ENCODE measurements at places on chromosomes 5 and 9.

- DNase-seq = peak; percentile 91
Measured at GRCh38 chr5:74173241-74173640, 467.3 kb downstream of the ENC1 start.

DNA sequence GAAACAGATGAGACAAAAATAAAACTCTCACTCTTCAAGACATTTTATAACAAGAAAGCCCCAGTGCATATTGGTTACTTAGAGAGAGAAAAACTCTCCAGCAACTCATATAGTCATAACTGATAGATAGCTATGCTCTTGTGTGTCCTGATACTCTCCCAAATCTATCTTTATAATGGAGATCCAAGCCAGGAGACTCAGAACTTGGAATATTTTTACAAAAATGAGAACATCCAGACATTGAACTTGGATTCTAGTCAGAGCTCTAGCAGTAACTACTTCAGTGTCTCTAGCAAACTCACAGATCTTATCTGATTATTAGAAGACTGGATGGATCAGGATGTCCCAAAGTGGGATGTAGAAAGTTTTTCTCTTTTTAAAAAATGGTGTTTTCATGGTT lies 412.7 kb upstream of the BRINP1 start:
- DNase-seq = no peak

- peak; percentile 59 for DNase-seq
Measured at GRCh38 chr5:170623576-170624181, 119.9 kb downstream of the KCNIP1 start.

- DNase-seq = no peak
Measured at GRCh38 chr5:4018007-4018406, 422.4 kb downstream of the IRX1 start.

- DNase-seq = peak; percentile 40
Measured at GRCh38 chr5:9445826-9446388, 100.0 kb downstream of the SEMA5A start.

DNA sequence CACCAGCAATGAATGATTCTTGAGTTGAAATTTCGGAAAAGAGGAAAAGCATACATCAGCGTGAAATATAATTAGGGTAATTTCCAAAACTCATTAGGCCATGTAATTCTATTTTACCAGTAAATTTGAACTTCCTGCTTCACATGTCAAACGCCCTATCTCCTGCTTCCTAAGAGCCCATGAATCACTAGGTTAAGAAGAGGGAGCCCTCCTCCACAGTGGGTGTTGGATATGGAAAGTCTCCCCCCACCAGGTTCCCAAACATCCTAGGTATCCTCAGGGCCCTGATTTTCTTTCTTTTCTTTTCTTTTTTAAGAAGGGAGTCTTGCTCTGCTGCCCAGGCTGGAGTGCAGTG lies 115.2 kb downstream of the SUSD1 start:
- no peak for DNase-seq

DNA sequence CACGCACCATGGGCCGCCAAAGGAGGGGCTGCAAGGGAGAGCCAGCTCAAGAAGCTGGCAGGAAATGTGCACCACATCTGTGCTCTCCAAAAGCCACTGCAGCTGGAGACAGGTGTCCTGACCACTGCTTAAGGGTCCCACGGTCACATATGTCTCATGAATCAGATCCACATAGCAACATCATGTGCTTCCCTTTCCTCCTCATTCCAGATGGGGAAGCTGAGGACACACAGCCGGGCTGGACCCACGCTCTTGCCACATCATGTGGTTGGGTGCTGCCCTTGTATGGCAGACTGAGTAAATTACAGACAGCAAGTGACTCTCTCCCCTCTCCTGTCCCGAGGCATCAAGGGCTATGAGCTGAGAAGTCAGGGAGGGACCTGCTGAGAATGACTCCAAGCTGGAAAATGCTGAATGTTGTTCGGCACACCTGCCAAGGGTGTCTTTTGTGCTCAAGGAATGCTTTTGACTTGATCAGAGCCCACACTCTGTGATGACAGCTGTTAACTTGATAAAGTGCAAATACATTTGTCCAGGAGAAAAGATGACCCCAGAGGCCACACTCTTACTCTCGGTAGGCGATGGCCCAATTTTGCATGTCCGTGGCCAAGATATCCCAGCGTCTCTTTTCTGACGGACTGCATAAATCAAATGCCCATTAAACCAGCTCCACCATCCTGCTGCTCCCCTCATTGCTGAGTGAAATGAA lies 58.2 kb downstream of the NSUN2 start:
- no peak for DNase-seq

GRCh38 chr5:32059761-32060530 lies 114.2 kb downstream of the GOLPH3 start:
- DNase-seq = peak; percentile 20

Measured in astrocyte of the spinal cord (primary cell).